GM03348 (cell line): ENCODE measurements at places on chromosomes 11 and 22.
A peak's percentile ranks its signal among the peaks of the same experiment; 100 is the strongest.

DNA sequence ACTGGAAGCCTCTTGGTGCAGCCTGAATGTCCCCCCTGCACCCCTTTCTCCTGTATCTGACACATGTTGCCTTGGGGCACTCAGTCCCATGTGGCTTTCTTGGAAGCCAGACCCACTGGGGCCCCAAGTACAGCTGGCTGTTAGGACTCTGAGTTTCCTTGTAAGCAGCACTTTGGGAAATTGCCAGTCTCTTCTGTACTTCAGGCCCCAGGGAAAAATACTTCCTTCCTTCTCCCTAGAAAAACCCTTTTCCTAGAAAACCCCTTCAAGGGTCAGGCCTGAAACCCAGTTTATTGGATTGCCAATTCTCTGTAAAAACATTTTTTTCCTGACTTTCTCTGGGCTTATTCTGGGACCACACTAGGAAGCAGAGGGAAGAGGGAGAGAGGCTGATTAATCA lies 360.3 kb downstream of the TENM4 start:
- DNase-seq: no peak

- DNase-seq: peak; percentile 96
Measured at GRCh38 chr11:1772270-1773130, 8.8 kb upstream of the CTSD start.

DNA sequence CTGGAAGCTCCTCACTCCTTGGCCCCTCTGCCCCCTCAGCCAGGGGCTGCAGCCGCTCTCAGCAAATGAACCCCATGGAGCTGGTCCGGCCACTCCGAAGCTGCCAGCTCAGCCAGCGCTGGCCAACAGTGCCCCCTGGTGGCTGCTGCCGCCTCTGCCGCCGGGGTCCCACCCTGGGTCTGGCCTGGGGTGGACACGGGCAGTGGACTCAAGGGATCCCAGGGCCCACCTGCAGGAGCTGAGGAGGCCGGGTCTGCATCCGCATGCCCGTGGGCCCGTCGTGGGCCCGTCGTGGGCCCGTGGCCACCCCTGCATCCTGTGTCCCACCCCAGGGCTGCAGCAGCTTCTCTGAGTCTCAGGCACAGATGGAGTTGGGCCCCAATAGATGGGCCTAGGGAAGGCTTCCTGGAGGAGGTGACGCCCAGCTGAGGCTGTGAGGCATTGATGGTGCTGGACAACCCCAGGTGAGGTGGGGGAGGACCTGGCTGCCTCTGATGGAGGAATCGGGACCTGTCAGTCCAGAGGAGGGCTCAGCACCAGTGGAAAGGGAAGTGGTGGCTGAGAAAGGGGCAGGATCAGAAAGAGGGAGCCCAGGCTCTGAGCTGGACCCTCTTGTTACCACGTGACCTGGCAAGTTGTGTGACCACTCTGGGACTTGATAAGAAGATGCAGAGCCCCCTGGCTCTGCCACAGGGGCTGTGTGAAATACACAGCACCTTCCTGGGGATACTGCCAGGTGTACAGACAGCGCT lies 522.3 kb downstream of the BRD1 start:
- peak; percentile 78 for DNase-seq

- DNase-seq: no peak
Measured at GRCh38 chr11:123903932-123904331, 2.0 kb downstream of the OR8D4 start.

DNA sequence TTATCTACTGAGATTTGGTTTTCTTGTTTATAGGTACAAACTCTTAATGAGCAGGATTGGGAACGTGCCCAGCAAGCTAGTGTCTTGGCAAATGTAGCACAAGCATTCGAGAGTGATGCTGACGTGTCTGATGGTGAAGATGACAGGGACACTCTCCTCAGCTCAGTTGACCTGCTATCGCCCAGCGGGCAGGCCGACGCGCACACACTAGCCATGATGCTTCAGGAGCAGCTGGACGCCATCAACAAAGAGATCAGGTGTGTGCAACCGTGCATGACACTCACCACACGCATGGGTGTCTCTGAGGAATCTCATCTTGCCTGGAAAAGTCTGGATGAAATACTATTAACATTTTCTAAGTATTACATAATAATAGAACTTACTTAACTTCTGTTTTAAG lies 54.7 kb upstream of the CTTN start:
- DNase-seq: no peak

- DNase-seq: no peak
Measured at GRCh38 chr11:1858154-1858553, 5.3 kb downstream of the LSP1 start.

GRCh38 chr11:10407749-10408685 lies 47.0 kb upstream of the AMPD3 start:
- DNase-seq: no peak
